Naive thymus-derived CD8-positive, alpha-beta T cell (primary cell): ENCODE measurements at places on chromosomes 2 and 18. TPM values are rescaled to one million over a fixed set of nuclear protein-coding genes. Genes with fewer than 3 reads are reported as not detected.

Gene FAM124B
- polyA plus RNA-seq, result 0.18 TPM

Gene HOXD13
- polyA plus RNA-seq, result not detected

Gene GPR55
- 3.1 TPM for polyA plus RNA-seq

DNA sequence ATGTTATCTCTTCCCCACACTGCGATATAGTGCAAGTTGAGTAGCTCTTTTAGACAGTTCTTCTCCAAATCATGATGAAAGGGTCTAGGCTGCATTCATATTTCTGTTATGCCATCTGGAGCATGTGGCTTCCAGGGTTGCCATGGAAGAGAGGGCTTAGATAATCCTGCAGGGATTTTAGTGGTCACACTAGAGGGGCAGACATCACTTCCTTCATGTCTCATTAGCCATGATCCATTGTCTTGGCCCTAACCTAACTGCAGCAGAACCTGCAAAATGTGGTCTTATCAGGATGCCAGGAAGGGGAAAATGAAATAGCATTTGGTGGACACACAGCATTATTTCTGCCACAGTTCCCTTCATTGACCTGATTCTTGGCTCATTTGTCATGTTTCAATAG, 83.1 kb downstream of the ADAM23 start:
- no peak for DNase-seq

DNA sequence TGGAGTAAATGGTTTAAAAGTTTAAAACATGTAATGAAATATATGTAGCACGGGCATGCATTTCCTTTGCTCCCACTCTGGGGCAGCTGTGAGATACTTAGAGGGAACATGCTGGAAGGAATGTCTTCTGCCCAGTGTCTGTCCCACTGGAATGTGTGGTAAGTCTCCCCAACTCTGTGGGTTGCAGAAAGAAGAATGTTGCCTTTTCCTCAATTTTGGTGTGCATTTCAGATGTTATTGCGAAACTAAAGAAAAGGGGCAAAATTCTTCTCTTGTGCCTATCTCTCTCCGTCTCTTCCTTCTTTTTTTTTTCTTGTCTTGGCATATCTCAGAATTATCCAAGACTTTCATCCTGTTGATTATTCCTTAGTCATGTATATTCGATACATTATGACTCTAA, 201.1 kb downstream of the SH3RF3 start:
- DNase-seq, result no peak

DNA sequence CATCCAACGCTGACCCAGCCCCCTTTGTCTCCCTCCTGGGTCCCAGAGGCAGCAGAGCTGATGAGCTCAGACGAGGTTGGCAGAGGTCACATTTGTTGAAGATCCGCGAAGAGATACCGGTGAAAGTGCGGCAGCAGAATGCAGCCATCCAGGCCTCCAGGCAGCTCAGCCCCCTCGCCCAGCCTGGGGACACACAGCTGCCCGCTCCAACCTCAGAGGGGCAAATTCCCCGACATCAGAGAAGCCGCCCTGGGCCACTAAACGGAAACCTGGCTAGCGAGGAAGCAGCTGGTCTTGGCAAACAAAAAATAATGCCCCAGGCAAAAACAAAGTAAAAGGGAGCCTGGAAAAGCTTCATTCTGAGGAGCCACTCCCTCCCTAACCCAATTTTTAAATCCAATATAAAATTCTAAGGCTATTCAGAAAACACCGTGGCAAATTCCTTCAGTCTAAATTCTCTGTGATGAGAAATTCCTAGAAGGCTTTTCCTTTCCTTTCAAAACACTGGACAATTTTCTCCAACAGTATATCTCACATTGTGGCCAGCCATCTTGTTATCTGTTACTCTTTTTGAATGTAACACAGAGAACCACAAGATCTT, 262.4 kb downstream of the SS18 start:
- DNase-seq, result no peak

- DNase-seq, result no peak
Measured at GRCh38 chr18:376311-376710, 108.5 kb upstream of the THOC1 start.

DNA sequence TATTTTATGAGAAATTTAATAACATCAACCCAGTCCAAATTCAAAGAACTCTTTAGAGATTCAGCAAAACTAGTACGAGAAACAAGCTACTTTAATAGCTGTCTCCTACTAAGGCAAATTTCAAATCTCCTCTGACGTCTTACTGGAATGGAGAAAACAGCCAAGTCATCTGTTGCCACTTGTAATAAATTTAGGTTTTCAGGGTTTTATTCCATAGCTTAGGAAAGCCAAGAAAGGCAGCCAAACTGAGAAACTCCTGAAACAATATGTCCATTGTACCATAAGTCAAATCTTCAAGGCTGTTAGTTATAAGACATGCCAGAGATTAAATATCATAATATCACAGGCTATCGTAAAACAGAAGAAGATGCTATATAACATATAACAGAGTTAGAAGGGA, 524.6 kb upstream of the SETBP1 start:
- no peak for DNase-seq

GRCh38 chr2:203399031-203399430, 70.8 kb downstream of the ABI2 start:
- no peak for DNase-seq
